GM18507 (cell line): ENCODE measurements at places on chromosomes 5 and 9.
A peak's percentile ranks its signal among the peaks of the same experiment; 100 is the strongest.

- no peak for DNase-seq
Measured at GRCh38 chr5:72246954-72247442, 73.0 kb downstream of the MRPS27 start.

DNA sequence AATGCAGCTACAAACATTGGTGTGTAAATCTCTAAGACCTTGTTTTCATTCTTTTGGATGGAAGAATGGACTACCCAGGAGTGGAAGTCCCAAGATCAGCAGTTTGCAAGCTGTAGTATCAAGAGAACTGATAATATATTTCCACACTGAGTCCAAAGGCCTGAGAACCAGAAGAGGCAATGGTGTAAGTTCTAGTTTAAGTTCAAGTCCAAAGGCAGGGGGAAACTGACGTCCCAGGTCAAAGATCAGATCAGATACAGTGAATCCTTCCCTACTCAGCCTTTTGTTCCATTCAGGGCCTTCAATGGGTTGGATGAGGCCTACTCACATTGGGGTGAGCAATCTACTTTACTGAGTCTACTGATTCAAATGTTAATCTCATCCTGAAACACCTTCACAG, 80.3 kb upstream of the ERBIN start:
- DNase-seq = no peak

DNA sequence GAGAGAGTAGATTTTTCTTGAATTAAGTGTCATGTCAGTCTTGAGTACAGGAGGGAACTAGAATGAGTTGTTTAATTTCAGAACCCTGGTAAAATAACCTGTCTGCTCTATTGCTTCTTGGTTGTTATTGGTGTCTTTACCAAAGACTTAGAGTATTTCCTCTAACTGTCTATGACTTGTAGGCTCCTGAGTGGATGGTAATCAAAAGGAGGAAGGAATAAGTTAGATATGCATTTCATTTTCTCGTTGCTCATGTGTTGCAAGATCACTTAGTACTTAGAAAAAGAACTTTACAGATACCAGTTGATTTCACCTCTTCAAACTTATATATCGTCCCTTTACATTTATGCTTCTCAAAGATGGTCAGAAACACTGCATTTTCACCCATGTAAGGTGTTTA, 31.1 kb downstream of the UHRF2 start:
- no peak for DNase-seq

- no peak for DNase-seq
Measured at GRCh38 chr5:15646371-15646770, 146.4 kb downstream of the FBXL7 start.

DNA sequence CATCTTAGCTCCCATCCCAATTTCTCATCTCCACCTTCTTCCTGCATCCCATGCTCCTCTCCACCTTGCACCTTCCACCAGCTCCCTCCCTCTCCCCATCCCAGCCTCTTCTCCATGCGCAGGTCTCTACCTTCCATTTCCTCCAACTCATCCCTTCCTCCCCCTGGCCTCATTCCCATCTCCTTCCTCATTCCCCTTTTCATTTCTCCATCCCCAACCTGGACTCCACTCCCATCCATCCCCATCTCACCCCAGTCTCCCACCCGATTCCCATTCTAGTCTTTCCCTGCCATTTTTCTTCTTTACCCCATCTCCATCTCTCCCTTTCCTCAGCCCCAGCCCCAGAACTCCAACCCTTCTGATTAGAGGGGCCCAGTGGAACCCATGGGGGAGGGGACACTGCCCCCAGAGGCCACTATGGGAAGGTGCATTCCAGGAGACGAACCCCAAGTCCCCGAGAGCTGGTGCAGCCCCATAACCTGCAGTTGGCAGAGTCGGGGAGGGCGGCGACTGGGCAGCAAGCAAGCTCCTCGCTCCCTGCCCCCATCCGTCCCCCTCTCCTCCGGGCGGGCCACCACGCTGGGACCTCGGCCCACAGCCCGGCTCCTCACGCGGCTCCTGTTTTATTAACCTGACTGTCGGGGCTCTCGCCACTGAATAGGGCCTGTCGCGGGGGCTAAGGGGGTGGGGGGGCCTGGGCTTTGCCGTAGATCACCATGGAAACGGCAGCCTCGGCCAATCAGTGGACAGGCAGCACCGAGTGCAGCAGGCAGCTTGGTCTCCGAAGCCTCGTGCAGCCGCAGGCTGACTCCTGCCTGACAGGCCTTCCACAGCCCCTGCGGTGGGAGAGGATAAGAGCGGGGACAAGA, 66.7 kb downstream of the PCDH1 start:
- peak; percentile 28 for DNase-seq

GRCh38 chr5:168844922-168845296, 265.7 kb upstream of the PANK3 start:
- DNase-seq = no peak

DNA sequence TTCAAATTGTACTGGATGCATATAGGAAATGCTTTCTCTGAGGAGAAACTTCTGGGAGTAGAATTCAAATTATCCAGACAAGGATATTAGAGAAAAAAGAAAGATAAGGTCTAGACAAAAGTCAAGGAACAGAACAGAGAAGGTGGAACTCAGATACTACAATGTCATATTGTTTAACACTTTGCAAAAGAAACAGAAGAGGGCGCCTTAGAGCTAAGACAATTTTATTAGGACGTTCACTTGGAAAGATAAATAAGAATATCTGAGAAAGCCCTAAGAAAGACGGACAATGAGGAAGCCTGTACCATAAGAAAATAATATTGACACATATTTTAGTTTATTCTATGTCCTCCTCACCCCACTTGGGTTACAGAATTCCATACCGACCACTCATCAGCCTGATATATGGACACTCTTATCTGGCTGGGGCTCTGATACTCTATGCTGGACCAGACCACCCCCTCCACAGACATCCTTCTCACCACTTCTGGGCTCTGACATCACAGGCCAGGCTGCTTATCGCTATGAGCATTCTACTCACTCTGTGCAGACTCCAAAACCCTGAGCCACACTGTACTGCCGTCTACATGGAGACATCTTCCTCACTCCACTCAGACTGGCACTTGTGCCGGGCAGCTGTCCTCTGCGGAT, 9.1 kb upstream of the AK3 start:
- no peak for DNase-seq

DNA sequence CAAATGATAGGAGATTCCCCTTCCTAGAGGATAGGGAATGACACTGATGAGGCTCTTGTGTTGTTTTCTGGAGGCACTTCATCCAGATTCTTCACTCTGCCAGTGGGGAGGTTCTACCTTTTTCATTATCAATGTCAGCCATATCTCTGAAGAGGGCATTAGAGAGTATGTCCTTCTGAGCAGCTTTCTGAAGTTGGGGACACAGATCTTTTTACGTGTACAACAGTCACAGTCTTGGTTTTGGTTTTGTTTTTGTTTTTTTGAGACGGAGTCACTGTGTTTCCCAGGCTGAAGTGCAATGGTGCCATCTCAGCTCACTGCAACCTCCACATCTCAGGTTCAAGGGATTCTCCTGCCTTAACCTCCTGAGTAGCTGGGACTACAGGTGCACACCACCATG, 22.6 kb downstream of the CENPH start:
- no peak for DNase-seq

- no peak for DNase-seq
Measured at GRCh38 chr9:75455444-75455921, 367.2 kb downstream of the OSTF1 start.

DNA sequence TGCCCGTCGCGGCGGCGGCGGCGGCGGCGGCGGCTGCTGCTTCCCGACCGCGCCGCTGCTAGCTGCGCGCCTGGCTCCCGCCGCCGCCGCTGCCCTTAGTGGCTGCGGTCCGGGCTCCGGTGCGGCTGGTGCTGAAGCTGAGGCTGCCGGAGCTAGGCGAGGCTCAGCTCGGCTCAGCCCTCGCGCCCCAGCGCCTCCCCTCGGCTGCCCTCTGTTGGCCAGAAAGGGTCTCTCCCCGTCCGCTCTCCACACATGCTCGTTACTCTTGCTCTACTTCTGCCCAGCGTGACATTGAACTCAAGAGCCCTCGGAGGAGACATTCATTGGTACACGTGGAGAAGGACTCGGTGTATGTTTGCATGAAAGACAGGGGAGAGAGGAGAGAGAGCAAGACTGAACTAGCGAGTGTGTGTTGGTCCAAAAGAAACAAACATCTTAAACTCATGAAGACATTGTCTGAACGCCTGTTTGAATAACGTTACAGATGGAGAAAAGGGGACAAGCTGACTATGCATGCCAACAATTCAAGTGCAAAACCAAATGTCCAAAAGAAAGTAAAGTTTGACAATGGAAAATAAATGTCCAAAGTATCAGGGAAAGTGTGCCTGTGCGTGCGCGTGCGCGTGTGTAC, at the start of gene HCN1:
HCN1 (minus strand) TSS at position 175 of the 631 bp plus-strand sequence.
- DNase-seq = no peak

DNA sequence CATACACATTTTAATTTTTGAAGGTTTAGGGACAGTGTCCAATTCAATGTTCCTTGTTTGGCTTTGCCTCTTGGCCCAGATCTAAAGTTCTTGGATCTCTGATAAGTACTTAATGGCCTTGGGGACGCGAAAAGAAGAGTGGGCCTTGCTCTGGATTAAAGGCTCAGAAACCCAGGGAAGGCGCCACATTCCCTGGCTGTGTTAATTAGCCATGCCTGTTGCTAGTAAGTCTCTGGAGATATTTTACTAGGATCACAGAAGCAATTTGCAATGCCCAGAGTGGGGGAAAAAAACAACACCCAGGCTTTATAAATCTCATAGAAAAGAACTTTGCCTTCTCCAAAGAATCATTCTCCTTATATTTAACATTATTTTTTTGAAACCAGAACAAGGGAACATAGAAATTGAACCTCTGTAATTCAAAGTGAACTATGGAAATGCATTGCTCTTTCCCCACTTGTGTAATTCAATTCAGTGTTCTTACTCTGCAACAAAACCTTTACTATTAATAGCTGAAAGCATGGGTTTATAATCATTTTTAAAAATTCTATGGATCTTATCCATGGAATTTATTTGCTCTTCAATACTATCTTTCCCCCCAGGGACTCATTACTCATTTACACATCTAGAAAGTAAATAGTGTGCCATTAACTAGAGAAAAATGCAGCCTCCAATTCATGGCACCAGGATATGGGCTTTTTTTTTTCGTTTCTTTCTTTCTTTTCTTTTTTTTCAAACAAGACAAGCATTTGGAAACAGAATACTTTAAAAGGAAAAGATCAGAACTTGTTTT, 172.2 kb upstream of the ANKRD55 start:
- no peak for DNase-seq

DNA sequence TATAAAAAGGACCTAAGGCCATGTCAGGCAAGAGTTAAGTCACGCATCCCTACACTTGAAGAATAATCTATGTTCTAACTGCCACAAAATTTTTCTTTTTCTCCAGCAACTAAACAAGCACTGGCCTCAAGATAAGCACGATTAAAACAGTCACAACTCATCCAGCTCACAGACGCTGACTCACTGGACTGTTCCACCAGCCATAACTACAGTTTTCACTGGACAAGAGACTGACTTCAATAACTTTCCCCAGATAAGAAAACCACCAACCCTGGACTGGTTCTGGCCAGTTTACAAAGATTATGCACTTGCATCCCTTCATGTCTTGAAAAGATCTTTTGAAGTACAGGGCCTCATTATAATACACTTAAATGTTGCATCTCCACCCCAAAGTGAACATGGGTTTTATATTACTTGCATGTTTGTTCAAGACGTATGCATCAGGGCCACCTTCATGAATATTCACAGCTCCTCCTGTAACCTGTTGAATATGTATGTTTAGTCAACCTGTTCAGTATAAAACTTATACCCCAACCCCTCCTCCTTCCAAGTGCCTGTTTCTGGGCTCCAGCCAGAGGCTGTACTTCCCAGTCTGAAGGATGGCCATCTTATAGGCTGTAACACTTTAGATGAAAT, 129.3 kb upstream of the EPB41L4A start:
- DNase-seq = no peak

- DNase-seq = no peak
Measured at GRCh38 chr5:56421246-56422075, 188.3 kb upstream of the ANKRD55 start.

GRCh38 chr5:41250351-41250987, 37.1 kb upstream of the C6 start:
- DNase-seq = no peak

- no peak for DNase-seq
Measured at GRCh38 chr5:36870399-36871040, 6.0 kb upstream of the NIPBL start.

DNA sequence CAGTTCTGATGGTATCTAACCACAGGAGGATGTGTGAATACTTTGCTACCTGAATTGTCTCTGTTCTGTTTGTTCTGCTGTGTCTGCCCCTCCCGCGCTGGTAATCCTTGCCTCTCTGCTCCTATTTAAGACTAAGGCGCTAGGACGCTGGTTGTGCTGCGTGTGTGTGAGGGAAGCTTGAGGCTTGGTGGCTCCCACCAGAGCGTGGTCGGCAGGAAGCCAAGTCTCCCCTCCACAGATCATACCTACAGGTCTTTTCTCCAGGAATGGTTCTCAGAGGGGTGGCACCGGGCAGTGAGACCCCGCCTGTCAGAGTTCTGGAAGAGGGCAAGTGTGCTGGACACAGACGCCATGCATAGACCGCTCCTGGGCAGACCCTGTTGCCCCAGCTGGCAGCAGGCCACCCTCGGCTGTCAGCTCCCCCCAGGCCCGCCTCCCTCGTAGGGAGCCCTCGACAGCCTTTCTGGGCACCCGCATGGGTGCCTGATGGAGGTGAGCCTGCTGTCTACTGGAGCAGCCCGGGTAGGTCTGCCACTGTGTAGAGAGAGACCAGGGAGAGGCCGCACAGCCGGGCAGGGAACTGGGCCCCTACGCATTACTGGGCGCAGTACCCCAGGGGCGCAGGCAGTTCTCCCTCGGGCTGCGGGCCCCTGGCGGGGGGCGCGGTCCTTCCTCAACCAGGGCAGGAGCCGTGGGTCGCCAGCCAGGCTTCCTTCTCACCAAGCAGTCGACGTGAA, 53.4 kb upstream of the ROR2 start:
- DNase-seq = no peak

DNA sequence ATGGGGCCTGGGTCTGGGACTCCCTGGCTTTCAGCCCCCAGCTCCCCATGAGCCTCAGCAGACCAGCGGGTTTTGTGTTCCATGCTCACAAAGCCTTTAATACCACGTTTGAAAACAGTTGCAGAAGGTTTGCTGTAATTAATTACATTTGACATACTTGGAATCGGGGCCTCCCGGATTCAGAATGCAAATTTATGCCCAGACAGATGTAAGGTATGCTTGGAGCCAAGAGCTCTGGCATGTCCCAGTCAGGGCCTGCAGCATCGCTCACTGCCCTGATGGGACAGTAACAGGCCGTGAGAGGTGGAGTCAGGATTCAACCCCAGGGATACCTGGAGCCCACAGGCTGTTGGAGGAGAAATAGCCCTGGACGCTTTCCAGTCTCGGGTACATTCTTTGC, 12.2 kb downstream of the ZNF618 start:
- DNase-seq = no peak

- DNase-seq = no peak
Measured at GRCh38 chr9:4850603-4851310, 58.0 kb downstream of the RCL1 start.

GRCh38 chr9:131717719-131718460, 22.0 kb downstream of the RAPGEF1 start:
- DNase-seq = no peak

GRCh38 chr9:91994422-91994821, 44.4 kb upstream of the ROR2 start:
- DNase-seq = no peak

- no peak for DNase-seq
Measured at GRCh38 chr9:76913467-76913866, 7.6 kb upstream of the PRUNE2 start.

GRCh38 chr5:138467711-138468132, 2.4 kb downstream of the EGR1 start:
- DNase-seq = no peak
